Activated CD8-positive, alpha-beta memory T cell treated with anti-CD3 and anti-CD28 coated beads for 1 hour (primary cell): ENCODE measurements at places on chromosomes 6 and 20.

GRCh38 chr20:4090756-4091489 is 75.6 kb upstream of the RNF24 start:
- DNase-seq, result no peak

- no peak for DNase-seq
Observed at GRCh38 chr20:40339661-40340449, 349.2 kb downstream of the MAFB start.

DNA sequence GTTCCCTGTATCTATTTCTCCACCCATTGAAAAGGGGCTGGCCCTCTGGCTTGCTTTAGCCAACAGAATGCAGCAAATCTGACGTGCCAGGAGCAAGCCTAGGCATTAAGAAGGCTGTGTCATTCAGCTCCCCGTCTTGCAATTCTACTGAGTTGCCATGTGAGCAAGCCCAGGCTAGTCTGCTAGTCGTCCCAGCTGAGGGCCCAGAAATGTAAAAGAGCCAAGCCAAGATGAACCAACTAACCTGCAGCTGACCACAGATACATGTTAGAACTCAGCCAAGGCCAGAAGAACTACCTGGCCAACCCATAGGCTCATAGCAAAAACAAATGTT is 30.1 kb downstream of the PREP start:
- DNase-seq, result no peak

- DNase-seq, result no peak
Observed at GRCh38 chr20:62738025-62738881, 29.6 kb downstream of the NTSR1 start.

GRCh38 chr6:84685983-84686584 is 78.3 kb downstream of the TBX18 start:
- DNase-seq, result no peak

DNA sequence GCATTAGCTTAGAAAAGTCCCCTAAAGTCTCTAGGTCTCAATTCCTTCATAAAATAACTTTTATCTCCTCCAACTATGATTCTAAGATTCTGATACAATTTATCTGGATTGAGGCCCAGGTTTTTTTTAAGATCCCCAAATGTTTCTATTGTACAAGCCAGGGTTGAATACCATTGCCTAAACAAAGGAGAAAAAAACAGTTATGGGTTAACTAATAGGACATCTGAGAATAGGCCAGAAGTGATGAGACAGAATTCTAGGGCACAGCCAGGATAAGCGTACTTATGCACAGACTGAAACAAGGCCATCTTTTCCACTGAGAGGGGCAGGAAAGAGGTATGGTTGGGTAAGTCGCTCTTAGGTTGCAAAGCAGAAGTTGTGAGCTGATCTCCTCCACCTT is 26.4 kb downstream of the EPB41L2 start:
- no peak for DNase-seq

DNA sequence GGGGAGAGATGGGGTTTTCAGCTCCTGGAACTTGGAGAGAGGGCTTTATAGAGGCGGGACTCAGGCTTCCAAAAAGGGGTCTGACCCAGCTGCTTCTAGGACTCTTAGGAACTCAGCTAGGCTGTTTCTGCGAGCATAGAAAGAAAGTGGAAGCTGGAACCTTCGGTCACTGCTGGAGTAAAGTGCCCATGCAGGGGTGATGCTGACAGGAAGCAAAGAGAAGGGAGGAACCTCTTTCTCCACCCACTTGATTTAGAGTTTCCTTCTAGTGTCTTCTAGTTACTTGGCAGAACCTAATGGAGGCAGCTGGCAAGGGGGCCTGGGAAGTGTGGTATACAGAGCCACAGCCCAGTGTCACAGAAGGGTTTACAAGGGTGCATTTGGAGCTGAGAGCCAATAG is 283.6 kb downstream of the QKI start:
- DNase-seq, result no peak
